ENCODE measurements at places on chromosomes 1 and 21.

- DNase-seq: no peak
These were observed 71.2 kb downstream of the CASZ1 start for GRCh38 chr1:10724948-10725847.

DNA sequence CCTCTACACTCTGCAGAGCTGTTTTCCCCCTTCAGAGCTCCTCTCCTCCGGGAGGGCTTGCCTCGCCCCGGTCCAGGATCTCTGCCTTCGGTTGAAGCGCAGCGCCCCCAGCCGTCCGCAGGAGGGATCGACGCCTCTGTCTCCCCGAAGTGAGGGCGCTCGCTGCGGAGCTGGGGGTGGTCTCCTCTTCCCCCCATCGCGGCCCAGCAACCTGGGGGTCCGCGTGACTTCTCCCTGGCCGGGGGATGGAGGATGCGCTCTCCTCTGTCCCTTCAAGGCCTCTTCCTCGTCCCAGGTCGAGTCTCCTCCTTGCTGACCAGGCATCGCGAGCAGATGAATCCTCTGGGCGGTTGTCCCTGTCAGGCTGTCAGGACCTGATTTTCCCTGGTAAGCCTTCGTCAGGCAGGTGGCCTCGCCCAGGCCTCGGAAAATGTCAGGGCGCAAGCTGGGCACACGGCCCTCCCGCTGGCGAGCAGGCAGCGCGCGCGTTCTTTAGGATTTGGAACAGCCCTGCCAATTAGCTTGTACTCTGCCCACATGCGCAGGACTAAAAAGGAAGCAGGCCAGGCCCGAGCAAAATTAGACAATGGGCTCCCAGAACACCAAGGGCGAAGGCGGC, 90.5 kb downstream of the EDEM3 start:
- DNase-seq: no peak

DNA sequence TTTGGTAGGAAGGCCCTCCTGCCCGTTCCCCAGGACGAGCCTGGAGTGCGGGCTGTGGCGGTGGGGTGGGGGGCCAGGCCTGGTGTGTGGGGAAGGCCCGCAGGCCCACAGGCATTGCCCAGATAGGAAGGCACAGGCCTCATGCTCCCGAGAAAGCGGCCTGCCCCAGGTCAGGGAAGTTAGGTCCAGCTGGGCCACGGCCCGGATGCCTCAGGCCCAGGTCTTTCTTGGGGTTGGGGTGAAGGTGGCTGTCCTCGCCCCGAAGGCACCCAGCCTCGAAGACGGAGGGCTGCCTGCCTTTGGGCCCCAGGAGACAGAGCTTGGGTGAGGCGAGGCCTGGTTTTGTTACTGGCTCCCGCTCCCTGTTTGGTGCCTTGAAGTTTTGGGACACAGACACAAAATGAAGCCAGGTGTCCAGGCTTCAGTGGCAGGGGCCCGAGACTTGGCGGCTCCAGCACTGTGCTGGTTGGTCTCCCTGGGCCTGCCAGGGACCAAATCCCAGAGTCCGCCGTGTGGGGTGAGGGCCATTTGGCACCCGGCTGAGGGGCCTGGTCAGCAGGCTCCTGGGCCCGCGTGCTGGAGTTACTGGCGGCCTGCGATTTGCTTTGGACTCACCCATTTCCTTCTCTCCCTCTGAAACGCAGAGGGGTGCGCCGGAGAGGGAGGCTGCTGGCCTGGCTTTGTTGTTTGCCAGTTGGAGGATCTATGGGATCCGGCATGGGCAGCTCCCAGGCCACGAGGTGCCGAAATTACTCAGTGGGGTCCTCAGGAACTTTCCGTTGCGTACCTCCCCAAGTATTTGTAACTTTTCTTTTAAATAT, 2.0 kb downstream of the SKI start:
- DNase-seq: no peak

- no peak for DNase-seq
These were observed 79.8 kb upstream of the KIAA0040 start for GRCh38 chr1:175272361-175272760.

GRCh38 chr1:6730880-6731279, 29.3 kb upstream of the DNAJC11 start:
- no peak for DNase-seq

DNA sequence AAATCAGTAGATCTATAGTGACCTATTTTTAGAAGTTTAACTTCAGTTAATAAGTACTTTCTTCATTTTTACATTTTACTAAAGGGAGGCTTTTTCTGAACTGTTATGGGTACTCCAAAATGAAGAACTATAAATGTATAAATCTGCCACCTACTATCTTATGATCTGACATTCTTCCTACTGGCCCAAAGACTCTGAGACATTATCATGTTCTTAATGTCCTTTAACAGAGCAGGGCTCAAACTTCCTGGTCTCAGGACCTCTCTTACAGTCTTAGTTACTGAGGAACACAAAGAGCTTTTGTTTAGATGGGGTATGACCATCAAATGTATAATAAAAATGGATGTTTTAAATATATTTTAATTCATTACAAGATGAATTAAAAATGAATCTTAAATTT, 8.9 kb downstream of the TRIM33 start:
- no peak for DNase-seq

DNA sequence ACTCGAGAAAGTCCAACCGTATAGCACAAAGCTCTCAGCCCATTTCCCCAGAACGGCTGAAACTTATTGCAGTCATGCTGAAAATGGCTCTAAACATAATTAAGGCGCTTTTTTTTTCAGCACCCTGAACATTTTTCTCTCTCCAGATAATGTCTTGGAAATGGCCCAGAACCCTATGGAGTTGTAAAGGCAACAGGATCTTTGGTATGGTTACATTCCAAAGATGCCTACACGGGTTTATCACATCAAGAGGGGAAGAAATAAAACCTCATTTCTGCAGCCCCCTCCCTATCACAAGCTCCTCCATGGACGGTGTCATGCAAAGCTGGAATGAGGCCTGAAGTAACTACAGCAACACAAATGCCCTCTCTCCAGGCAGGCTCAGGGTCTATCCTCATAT, 126.4 kb upstream of the GALNT2 start:
- no peak for DNase-seq

DNA sequence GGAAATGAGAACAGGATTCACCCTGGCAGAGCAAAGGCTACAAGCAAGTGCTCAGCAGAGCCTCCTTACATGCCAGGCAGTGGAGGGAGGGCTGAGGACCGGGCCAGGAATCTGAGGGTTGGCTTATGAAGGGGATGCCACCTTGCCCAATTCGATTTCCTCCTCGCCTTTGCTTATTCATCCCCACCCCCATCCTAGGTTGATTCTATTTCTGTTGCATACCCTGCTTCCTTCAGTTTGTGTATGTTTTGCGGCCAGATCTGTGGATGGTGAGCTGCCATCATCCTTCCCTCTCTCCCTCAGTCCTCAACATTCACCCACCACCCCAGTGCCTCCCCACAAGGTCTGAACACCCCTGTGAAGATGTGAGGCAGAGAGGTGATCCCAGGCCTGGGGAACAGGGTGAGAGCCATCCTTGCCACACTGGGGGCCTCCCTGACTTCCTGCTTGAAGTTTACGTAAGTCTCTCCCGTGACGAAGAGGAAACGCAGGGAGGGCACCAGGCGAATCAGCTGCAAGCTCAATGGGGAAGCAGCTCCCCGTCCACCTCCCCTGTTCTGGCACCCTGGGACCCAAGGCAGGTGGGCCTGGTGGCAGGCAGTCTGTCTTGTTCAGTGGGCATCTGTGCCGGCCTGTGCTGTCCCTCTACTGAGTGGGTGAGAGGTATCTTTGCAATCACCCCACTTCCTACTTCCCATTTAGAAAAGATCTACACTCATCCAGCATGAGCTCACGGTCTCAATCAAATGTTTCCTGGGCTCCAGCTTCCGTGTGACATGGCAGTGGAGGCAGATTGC, 50.6 kb upstream of the CNTN2 start:
- DNase-seq: no peak

- DNase-seq: no peak
These were observed 312.1 kb upstream of the VAMP3 start for GRCh38 chr1:7458946-7459345.

- DNase-seq: no peak
These were observed 54.2 kb downstream of the HMCN1 start for GRCh38 chr1:185788386-185788785.

GRCh38 chr21:43953021-43953420, 59.1 kb upstream of the TRAPPC10 start:
- no peak for DNase-seq

DNA sequence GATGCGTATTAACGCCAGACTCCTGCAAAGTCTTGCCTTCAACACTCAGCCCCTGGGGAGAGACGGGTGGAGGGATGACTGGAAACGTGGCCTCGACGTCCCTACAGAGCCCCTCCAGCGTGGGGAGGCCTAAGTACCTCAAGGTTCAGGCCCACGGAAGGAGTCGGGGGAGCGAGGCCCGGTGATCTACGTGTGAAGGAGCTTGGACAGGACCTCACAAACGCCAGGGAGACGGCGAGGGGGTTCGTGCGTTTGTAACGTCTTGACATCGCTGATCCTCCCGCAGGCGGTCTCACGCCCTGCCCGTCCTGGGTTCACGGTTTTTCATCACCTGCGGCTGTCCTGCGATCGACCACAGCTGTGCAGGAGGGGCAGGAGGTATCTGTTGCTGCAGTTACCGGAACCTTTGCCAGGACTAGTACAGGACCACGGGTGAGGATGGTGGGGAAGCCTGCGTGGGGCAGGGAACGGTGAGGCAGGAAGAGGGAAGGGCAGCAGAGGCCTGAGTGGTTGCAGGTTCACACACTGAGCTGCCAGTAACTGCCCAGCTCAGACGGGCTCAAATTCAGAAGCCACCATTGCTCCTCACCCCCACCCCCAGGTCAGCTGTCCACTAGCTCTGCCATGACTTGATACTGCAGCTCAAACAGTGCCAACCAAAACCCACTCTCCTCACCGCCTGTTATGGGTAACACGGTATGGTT, 889 bp upstream of the CCNL2 start:
- DNase-seq: no peak

DNA sequence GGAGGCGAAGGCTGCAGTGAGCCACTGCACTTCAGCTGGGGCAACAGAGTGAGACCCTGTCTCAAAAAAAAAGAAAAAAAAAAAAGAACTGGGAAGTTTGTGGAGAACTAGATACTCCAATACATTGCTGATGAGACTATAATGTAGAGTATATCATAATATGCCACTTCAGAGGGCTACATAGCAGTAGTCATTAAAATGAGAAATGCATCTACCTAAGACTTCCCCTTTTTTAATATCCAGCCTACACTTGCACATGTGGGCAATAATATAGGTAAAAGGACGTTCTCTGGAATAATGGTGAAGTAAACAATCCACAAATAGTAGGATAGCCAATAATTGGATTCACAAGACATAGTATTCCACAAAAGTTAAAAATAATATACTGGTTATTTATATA, 311.0 kb downstream of the HLX start:
- no peak for DNase-seq

DNA sequence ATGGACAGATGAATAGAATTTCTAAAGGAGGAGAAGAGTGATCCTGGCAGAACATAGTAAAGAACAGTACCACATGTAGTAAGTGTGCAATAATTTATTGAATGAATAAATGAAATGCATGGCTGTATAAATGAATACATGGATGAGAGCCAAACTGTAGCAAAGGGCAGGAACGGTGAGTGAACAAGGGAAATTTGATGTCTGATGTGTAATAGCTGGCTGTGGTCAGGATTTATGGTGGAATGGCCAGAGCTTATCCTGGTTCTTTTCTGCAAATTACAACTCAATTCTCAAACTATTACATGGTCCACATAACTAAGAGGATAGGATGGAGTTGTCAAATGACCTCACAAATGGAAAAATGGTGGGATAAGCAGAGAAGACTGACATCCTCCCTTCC, 43.2 kb upstream of the ARHGAP29 start:
- DNase-seq: no peak

DNA sequence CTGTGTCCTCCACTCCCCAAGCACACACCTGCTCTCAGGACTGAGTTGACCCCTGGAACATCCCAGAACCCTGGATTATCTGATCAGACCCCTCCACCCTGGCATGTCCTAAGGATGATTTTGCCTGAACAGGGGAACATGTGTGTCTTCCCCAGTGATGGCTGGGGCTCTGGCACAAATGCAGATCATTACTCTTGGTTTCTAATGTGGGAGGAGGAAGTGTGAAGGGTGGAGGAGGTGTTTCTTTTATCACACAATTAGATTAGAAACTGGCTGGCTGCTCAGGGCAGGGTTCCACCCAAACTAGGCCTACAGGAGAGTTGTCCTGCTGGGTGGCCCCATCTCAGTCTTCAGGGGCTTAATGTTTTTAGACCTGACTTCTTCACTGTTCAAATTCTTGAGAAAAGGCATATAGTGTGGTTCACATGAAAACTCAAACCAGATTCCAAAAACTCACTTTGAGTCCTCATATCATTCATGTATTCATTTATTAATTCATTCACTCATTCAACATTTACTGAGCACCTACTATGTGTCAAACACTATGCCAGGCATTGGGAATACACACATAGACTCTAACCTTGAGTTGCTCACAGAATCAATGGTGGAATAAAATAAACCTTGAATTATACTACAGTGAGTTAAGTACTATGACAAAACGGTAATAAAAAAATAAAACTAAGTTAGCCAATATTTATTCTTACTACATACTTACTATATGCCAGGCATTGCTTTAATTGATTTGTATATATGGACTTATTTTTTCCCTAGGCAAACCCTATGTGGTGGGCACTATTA, 221.8 kb upstream of the JUN start:
- DNase-seq: no peak

GRCh38 chr1:7000720-7001119, 215.5 kb downstream of the CAMTA1 start:
- no peak for DNase-seq

- no peak for DNase-seq
These were observed 29.7 kb upstream of the PLCH2 start for GRCh38 chr1:2446394-2446793.

DNA sequence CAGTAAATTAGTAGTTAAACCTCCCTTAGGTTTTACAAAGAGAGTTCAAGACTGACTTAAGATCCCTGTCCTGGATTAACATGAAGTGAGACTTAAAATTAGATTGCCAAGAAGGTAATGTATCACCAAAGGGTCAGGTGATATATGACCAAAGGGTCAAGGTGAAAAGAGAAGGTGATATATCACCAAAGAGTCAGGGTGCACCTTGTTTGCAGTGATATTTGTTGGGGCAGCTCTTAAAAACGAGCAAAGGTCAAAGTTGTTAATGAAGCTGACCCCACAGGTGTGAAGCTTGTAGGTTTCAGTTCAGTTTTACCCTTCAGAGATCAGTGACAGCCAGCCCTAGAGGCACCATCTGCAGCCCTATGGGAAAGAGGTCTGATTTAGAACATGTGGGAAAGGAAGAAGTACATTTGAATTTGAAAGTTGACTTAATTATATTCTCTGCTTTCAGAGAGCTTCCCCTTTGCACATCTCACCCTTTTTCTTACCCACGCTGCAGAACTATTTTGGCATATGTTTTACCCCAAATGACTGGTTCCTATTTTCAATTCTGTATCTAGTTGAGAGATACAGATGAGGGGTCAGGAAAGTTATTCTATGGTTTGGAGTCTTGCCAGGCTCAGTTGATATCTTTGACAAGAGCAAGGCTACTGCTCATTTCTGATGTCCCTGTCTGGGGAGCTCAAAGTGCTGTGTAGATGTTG, 170.8 kb downstream of the S1PR1 start:
- no peak for DNase-seq
